ACHN (cell line): ENCODE measurements at places on chromosomes 7 and 10.

- DNase-seq: no peak
These were observed 27.9 kb downstream of the CALML3 start for GRCh38 chr10:5552376-5553321.

DNA sequence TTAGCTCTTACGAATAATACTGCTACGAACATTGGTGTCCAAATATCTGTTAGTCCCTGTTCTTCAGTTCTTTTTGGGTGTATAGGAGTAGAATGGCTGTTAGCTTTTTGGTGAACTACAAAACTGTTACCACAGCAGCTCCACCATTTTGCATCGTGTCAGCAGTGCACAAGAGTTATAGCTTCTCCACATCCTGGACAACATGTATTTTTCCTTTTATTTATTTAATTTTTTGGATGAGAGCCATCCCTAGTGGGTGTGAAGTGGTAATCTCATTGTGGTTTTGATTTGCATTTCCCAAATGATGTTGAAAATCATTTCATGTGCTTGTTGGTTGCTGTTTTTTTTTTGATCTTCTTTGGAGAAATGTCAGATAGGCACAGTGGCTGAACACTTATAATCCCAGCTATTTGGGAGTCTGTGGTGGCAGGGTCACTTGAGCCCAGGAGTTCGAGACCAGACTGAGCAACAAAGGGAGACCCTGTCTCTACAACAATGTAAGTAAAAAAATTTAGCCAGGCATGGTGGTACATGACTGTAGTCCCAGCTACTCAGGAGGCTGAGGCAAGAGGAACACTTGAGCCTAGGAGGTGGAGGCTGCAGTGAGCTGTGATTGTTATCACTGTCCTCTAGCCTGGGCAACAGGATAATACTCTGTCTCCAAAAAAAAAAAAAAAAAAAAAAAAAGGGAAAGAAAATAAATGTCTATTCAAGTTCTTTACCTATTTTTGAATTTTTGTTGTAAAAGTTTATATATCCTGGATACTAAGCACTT is 31.7 kb downstream of the TRIM24 start:
- DNase-seq: no peak

DNA sequence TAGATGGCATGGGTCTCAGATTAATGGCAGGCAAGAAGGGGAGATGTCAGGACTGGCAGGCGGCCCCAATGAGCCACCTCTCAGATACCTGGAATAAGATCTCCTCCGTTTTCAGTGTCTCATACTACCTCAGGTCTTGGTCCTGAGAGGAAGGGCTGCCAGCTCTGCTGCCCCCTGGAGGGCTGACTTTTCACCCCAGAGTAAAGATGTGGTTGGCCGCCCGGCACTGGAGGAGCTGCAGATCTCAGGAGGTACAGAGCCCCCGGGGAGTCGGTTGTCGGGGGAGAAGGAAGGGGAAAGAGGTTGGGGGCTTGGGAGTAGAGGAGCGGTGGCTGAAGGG is 642 bp upstream of the COL13A1 start:
- peak; percentile 75 for DNase-seq

- peak; percentile 79 for DNase-seq
These were observed 37.0 kb downstream of the FAM20C start for GRCh38 chr7:229184-229964.

DNA sequence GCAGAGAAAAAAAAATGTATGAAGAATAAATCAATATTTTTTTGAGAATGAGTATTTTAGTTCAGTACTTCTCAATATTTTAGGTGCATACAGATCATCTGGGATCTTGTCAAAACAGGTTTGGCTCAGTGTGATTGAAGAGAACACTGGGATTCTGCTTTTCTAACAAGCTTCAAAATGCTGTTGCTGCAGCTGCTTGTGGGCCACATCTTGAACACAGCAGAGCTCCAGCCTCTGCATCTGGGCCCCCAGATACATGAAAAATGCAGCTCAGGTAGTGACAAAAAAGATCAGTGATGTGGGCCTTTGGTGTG is 1177.1 kb upstream of the C7orf33 start:
- DNase-seq: no peak

DNA sequence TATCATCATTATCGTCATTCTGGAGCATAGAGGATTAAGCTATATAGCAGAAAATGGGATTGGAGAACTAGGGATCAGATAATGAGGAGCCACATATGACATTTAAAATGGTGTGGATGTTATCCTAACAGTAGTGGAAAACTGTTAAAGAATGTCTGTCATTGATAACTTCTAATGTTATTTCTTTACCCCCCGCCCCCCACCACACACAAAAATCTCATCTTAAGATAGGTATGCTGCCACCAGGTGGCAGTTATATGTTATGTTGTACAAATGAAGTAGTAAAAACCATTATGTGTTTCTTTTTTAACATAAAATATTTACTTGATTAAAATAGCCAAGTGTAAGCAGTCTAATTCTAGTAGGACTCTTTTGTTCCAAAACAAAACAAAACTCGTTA is 13.0 kb downstream of the AKAP9 start:
- DNase-seq: peak; percentile 39

- no peak for DNase-seq
These were observed 22.7 kb downstream of the MCMBP start for GRCh38 chr10:119849944-119850343.

DNA sequence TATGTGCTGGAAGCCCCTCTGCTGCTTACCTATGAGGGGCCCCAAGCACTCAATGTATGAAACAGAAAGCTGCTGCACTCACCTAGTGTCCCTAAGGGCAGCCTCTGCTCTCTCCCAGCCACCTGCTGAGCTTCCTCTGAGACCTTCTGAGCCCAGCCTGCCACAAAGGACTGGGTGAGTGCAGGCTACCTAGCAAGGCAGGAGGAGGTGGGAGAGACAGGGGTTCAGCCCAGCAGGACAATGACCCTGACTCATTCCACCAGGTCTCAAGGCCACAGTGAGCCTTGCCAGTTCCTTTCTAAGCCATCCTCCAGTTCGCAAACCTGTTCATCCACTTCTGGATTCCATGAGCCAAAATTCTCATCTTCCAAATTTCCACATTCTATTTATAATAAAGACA is 16.3 kb downstream of the VOPP1 start:
- DNase-seq: no peak
